ENCODE measurements at places on chromosomes 2 and 18.
A peak's percentile ranks its signal among the peaks of the same experiment; 100 is the strongest.

DNA sequence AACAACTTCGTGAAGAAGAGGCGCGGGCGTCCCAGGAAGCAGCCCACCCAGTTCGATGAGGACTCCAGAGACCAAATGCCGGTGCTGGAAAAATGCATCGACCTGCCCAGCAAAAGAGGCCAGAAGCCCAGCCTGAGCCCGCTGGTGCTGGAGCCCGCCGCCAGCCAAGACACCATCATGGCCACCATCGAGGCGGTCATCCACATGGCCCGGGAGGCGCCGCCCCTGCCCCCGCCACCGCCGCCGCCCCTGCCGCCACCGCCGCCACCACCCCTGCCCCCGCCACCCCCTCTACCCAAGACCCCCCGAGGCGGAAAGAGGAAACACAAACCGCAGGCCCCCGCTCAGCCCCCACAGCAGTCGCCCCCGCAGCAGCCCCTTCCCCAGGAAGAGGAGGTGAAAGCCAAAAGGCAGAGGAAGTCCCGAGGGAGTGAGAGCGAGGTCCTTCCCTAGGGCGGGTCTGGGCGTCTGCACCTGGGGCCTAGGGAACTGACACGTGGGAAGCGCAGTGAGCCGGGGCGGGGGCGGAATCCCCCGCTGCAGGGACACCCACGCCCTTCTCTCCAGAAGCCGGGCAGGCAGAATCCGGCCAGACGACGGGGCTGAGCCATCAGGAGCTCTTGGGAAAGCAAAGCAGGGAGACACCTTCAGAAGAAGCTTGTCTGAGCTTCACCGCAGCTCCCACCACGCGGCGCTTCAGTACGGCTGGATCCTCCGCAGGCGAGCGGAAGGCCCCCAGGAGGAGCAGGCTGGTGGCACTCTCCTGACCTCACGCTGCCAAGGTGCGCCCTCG is 382.8 kb downstream of the SETBP1 start:
- no peak for DNase-seq

- no peak for DNase-seq
These were observed 119.3 kb upstream of the MSH2 start for GRCh38 chr2:47283659-47284058.

DNA sequence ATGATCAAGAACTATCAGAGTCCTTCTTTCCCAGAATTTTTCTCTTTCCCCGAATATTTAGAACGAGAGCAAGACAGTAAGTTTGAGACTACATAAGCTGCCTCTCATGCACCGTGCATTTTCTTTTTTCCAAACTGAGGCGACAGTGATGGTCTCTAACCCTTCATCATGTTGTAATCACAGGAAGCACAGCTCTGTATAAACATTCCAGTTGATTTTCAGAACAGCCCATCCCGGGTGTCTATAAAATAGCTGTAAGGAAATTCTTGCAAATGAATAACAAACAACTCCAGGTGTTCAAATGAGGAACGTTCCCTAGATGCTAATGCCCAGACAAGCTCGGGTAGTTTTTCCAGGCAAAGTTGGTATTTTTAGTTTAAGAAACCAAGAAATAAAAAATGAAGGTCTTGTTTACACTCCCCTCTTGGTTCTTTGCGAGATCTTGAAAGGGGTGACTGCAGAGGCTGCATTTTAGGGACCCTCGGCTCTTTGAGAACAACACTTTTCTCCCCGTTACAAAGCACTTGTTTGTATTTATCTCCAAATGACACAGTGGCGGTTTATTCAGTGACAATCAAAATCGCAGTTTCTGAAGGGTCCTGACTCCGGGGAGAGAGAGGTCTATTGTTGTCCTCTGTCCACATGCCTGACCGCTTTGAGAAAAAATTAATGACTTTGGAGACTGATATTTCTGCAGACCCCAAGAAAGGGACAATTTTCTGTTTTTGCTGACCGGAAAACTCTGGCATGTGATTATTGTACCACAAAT is 101.1 kb upstream of the NCK2 start:
- DNase-seq = no peak

- no peak for DNase-seq
These were observed 37.8 kb upstream of the FZD5 start for GRCh38 chr2:207807516-207807915.

DNA sequence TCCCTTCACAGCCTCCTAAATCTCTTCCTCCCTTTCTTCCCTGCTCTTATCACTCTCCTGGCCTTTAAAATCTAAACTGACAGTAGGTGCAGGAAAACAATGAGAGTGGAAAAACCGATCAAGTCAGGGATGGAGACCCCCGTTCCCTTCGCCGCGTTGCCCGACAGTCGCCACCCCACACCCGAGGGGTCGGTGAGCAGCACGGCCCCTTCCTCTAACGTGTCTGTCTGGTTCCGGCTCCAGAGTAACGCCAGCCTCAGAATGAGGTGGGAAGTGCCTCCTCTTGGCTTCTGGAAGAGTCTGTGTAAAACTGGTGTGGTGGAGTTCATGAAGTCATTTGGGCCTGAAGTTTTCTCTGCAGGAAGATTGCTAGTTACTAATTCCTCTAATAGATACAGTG is 138.6 kb downstream of the NFATC1 start:
- no peak for DNase-seq

- DNase-seq = peak; percentile 37
These were observed 98.2 kb upstream of the HNMT start for GRCh38 chr2:137865954-137866540.

DNA sequence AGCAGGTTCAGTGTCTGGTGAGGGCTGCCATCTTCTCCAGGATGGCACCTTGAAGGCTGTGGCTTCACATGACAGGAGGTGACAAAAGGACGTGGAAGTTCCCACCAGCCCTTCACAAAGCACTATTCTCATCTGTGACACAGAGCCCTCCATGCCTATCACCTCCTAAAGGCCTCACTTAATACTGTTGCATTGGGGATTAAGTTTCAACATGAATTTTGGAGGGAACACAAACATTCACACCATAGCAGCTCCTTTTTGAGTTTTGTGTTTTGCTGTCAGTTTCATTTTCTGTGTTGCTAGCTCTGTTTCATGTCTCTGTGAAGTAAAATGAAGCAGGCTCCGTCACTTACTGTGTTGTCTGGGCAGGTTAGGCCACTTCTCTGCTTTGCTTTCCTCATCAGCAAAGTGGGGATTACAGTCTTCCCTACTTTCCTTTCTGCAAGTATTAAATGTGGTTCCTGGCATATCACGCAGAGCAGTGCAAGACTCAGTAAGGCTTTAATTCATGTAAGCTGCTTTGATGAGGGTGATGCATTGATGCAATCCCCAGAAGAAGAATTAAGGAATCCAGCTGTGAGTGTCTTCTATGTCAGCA is 31.6 kb downstream of the LIMS1 start:
- DNase-seq = no peak

- DNase-seq = no peak
These were observed 97.5 kb upstream of the CD302 start for GRCh38 chr2:159895258-159896065.

DNA sequence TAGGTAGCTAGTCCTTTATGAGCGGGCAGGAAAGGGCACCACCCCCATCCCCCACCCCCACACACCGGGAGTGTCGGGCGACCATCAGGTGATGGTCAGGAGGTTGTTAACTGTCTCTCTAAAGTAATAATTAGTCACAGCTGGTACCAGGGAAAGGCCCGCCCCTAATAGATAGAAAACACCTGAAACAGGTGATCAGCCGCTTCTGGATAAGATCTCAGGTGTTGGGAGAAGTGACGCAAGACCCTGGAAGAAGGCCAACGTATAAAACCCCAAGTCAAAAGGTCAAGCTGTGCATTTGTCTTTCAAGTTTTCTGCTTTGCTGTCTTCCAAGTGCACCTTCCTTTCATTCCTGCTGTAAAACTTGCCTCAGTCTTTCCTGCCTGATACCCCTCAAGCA is 59.6 kb upstream of the LINC00305 start:
- no peak for DNase-seq

- DNase-seq = no peak
These were observed 180.9 kb downstream of the BCL2 start for GRCh38 chr18:63138436-63139340.

DNA sequence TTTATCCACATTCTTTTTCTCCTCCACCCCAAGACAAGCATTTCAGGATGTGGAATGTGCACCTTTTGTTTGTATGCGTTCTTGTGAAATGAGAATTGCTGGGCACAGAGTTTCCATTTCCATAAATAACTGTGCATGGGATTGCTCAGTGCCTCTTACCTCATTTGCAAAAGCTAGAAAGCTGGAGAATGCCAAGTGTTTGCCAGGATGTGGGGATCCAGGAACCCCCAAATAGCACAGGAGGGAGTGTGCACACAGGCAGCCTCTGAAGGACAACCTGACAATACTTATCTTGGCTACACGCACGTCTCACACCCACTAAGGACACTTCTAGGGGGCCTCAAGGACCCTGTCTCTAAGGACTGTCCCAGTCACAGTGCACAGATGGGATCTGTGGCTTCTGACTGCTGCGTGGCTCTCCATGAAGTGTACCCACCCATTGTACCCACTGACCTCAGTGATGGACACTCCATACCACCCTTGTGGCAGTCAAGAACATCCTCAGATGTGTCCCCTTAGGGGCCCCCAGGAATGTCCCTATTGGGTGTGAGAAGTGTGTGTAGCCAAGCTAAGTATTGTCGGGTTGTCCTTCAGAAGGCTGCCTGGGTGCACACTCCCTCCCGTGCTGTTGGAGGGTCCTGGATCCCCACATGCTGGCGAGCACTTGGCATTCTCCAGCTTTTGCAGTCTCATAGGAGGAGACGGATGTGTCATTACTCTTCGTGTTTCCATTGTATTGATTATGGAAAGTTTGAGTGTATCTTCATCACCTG is 38.4 kb downstream of the CAPN13 start:
- no peak for DNase-seq

DNA sequence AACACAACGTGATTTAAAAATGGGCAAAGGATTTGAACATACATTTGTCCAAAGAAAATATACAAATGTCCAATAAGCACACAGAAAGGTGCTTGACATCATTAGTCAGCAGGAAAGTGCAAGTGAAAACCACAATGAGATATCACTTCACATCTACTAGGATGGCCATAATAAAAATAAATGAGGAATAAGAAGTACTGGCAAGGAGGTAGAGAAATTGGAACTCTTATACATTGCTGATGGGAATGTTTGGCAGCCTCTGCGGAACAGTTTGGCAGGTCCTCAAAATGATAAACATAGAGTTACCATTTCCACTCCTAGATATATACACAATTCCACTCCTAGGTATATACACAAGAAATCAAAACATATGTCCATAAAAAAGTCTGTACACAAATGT is 51.0 kb upstream of the PGAP1 start:
- no peak for DNase-seq

DNA sequence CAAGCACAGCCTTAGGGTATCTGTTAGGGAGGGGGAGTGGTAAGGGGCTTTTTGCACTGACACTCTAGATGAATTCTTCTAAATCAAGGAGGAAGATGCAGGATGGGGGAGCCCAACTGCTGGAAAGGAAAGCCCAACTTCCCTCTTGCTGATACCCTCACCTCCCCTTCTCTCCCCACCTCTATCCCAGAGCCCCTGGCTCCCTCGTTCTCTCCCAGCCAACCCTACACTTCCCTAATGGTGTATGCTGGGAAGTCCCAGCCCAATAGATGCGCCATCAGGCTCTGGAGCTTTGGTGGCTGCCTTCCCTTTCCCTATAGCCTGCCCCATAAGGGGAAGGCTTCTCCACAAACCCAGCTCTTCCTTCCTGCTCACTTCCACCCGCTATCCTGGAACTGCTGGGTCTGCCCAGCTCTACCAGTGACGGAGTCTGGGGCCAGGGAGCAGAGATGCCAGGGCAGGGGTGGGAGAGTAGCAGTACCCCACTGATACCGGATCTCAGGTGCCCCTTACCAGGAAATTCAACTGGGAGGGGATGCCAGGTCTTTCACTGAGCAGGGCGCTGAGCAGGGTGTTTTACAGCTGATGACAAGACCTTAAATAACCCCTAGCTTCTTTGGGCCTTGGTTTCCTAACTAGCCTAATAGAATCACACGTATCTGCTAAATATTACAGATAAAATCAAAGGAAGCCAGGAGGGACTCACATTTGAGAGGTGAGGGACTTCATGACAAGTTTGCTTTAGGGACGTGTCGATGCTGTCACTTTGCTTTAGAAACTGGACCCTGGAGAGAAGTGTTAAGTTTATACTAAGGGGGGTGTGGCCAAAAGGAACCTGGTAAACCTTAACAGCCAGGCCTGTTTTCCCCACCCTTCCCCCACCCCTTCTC is 82.6 kb downstream of the DNMT3A start:
- DNase-seq = no peak

GRCh38 chr2:207316484-207316883 is 150.7 kb upstream of the KLF7 start:
- DNase-seq = no peak

DNA sequence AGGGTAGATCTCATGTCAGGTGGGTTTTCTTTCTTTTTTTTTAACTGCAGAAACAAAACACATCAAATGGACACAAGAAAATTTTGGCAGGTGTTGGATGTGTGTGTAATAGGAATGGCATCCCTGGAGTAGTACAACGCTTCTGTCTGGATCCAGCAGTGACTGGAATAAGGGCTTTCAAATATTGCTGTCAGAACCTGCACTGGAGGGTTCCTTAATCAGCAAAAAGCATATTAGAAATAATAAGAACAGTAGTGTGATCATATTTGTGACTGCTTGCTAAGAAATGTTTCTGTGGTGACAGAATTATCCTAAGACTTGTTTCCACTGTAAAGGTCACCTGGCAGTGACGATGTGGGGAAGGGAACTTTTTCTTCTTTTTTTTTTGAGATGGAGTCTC is 30.8 kb downstream of the CREG2 start:
- DNase-seq = no peak

DNA sequence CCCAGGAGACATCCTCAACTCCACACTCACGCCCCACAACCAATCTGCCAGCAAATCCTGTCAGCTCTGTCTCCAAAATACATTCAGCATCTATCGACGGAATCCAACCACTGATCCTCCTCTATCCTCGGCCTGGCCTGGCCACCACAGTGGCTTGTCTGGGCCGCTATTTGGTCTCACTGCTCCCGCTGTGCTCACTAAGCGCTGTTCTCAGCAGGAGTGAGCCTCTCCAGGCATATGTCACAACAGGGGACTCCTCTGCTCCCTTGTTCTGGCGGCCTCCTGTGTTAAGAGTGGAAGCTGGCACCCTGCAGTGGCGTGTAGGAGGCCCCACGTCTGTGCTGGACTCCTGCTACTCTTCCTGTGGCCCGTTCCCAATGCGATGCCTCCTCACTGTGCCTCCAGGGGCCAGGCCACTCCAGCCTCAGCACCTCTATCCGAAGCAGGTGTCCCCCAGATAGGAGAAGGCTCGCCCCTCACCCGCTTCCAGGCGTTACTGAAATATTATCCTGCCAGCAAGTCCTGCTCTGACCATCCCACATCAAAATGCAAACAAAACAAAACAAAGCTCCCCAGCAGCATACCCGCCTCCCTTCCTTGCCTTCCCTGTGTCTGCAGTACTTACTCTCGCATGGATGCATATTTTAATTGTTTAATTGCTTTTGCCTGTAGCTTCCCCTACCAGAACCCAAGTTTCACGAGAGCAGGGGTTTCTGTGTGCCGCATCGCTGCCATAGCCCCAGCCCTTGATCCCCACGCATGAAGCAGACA is 39.9 kb downstream of the CENPO start:
- DNase-seq = no peak

- DNase-seq = no peak
These were observed 979.5 kb upstream of the CELF4 start for GRCh38 chr18:38545071-38545470.

GRCh38 chr2:233845301-233846060 is 8.9 kb downstream of the HJURP start:
- DNase-seq = no peak
